ENCODE measurements at places on chromosomes 7 and 10. TPM values are rescaled to one million over a fixed set of nuclear protein-coding genes. Genes with fewer than 3 reads are reported as not detected.

GBX1 gene
- not detected for total RNA-seq

XRCC2 gene
- 28.5 TPM for total RNA-seq

TUBAL3 gene
- 0.14 TPM for total RNA-seq

IRF5 gene
- 16.2 TPM for total RNA-seq

INSYN2A gene
- not detected for total RNA-seq

All from activated CD4-positive, alpha-beta T cell treated with anti-CD3 and anti-CD28 coated beads, Interleukin-2, amount 10 ng/mL, durations not matched to agents 24 days and 14 days (primary cell).